Spinal cord (tissue), 10 donors: ENCODE measurements at places on chromosomes 3 and 15. TPM values are rescaled to one million over a fixed set of nuclear protein-coding genes. Genes with fewer than 3 reads are reported as not detected.

Gene GOLGA8J
- 0.40 TPM for total RNA-seq

Gene CFAP20DC
- total RNA-seq: 1.7 TPM

Gene SNX22
- total RNA-seq: 9.9 TPM

Gene NPAP1
- total RNA-seq: 0.44 TPM

Gene B3GNT5
- 23.4 TPM for total RNA-seq

Gene CCR3
- 0.20 TPM for total RNA-seq

Gene TGM4
- 0.06 TPM for total RNA-seq

Gene SEMA3G
- total RNA-seq: 26.6 TPM

Gene SMAD3
- 33.3 TPM for total RNA-seq

Gene SMCO1
- not detected for total RNA-seq
